ENCODE measurements at places on chromosomes 5 and 9.

DNA sequence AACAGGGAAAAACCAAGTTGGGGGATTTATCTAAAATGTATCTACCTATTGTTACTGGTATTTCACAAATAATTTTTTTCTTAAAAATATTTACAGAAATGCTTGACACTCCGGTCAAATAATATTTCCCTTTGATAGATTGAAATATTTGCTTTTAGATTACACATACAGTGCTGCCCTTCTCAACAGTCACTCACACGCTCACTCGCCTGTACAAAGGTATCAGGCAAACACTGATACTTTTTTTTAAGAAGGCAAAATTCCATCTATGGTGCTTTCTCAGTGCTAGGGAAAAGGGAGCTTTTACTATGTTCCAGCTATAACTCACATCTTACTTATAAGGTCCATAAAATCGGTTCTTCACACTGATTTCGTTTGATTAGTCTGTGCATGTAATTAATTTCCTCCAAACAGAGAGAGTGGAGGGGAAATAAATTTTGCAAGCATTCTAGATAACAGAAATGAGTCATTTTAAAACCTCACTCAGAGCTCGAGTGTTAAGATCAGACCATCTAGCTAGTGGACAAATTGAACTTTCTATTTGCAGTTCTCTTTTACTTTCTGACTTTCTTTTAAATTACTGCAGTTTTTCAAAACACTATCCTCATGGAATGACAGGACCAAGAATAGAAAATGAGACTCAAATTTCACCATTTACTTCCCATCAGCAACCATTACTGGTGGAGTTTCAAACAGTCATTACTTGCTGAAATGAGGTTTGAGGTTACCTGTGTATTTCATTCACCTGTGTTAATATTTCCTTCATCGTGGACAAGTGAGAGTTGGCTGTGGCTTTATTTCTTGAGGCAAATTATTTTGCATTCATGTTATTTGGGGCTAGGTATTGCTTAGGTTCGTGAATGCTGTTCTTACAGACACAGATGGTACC is 273.2 kb downstream of the RAB3C start:
- DNase-seq: no peak

DNA sequence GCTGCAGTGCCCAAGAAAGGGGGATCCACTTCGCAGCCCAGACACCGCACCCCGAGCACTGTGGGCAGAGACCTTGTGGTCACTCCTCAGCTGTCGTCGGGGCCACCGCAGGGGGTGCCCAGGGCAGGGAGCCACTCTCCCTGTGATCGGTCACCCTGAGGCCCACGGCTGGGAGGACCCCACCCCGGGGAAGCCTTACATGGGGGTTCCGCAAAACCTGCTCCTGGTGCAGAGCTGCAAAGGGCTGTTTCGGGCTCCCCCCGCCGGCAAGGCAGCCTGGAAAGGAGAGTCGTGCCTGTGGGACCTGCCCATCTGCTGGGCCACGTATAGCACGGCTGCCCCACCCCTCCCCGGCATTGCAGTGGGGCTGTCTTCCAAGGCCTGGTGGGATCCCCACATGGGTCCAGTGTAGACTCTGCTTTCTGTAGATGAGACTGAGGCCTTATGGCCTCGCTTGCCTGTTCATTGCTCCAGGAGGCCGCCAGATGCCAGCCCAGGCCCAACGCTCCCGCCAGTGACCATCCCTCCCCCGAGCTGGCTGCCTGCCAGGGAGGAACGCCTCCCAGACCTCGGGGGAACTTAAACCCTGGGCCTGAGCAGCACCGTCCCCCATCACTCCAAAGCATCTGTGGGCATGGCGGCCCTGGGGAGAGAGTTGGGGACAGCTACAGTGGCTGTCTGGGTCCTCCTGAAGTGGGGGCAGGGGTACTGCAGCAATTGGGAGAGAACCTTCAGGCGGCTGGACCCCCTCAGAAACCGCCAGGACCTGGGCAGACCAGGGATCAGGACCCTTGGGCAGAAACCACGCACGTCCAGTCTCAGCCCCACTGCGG is 1.6 kb upstream of the DNLZ start:
- DNase-seq: no peak

DNA sequence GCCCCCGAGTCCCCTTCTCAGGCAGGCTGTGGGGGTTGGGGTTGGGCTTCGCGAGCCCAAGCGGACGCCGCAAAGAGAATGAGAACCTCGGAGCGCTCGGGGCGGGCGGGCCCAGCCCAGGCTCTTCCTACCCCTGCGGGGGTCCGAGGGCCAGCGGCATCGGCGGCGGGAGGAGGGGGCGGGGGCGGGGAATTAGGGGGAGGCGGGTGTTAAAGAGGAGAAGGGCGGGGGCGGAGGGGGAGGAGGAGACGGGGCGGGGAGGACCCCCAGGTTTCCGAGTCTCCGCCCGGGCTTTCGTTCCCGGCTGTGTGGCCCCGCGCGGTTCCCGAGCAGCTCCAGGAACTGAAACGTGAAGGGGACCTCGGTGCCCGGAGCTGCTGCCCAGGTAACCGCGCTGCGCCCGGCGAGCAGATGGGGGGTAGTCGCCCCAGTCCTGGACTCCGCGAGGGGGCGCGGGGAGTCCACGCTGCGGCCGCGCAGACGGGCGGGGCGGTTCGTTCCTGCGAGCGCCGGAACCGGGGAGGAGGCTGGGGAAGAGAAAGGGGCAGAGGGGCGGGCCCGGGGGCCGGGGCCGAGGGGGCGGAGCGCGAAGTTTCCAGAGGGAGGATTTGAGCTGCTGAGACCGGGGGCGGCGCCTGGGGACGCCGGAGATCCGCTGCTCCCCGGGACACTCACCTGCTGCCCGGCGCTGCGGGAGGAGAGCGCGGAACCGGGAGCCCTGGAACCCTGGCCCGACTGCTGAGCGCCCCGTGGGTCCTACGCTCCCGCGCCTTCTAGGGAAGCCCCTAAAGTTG is 38.4 kb upstream of the PLEKHG4B start:
- DNase-seq: peak; percentile 20

GRCh38 chr9:33818167-33818846 is 1.3 kb downstream of the UBE2R2 start:
- DNase-seq: no peak

DNA sequence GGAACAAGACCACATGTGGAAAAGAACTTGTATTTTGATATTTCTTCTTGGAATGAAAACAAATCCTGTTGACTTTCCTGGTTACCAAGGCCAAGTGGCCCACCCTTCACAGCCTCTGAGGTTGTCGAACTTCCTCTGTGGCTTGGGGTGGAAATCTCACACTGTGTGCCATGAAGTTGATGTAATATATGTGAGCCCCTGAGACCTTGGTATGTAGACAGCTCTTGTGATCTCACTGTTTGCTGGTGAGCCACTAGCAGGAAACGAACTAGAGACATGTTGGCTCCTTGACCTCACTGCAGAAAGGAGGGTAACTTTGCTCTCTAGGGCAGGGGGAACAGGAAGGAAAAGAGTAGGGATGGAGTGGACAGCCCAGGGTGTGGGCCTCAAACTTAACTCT is 159.4 kb downstream of the ARHGAP26 start:
- DNase-seq: no peak

Measured in activated T-cell treated with anti-CD3 and anti-CD28 coated beads for 24 hours (primary cell).